Left ventricle myocardium inferior (tissue), 1 donor: ENCODE measurements at places on chromosomes 2 and 18.
A peak's percentile ranks its signal among the peaks of the same experiment; 100 is the strongest.

GRCh38 chr2:222637067-222637466 is 18.8 kb downstream of the FARSB start:
- H3K4me3 ChIP-seq: no peak overlapping the region
- H3K27me3 ChIP-seq: no peaks in the 10 kb centered on the region
- no peak overlapping the region for H3K27ac ChIP-seq
- no peak for DNase-seq
- no peaks in the 10 kb centered on the region for H3K4me1 ChIP-seq
- H3K36me3 ChIP-seq: peaks cover 92% of the 10 kb centered on the region

- H3K36me3 ChIP-seq: no peaks in the 10 kb centered on the region
- DNase-seq: no peak
- no peak overlapping the region for H3K4me3 ChIP-seq
- H3K27me3 ChIP-seq: peaks cover 7% of the 10 kb centered on the region
- H3K27ac ChIP-seq: no peak overlapping the region
Measured at GRCh38 chr2:108263401-108263800, 23.6 kb downstream of the SULT1C3 start.

DNA sequence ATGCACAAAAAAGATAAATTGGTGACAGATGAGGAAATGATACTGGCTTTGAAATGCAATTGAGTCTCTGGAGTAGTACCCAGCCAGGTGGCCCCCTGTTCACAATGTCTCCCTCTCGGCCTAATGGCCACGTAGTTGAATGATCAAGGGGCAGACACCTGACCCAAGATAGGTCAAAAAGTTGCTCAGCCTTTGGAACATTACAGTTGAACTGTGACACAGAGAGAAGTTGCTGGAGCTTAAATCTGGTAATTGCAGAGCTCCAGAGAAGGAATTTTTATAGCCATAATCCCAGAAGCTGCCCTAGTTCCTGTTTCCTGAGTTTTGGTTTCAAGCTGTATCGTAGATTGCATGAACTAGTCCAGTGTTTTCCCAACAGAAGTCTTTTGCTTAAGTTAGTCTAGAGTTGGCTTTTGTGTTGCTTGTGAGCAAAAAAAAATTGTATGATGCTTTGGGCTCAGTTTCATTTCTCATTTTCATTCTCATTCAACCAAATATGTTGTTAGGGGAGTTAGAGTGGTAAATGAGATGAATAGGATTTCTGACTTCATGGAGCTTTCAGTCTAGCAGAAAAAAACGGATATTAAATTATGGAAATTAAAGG is 117.9 kb downstream of the CSRNP3 start:
- H3K4me3 ChIP-seq: no peak overlapping the region
- H3K4me1 ChIP-seq: peaks cover 8% of the 10 kb centered on the region
- H3K27me3 ChIP-seq: no peaks in the 10 kb centered on the region
- DNase-seq: no peak

GRCh38 chr2:27089111-27089954 is 2.8 kb downstream of the KHK start:
- H3K4me3 ChIP-seq: no peak overlapping the region
- H3K36me3 ChIP-seq: no peaks in the 10 kb centered on the region
- H3K27me3 ChIP-seq: no peaks in the 10 kb centered on the region
- H3K4me1 ChIP-seq: peaks cover 29% of the 10 kb centered on the region
- no peak for DNase-seq
- H3K27ac ChIP-seq: no peak overlapping the region

GRCh38 chr2:191643429-191643828 is 34.5 kb upstream of the NABP1 start:
- H3K27ac ChIP-seq: no peak overlapping the region
- DNase-seq: no peak
- no peaks in the 10 kb centered on the region for H3K36me3 ChIP-seq
- H3K27me3 ChIP-seq: no peaks in the 10 kb centered on the region

DNA sequence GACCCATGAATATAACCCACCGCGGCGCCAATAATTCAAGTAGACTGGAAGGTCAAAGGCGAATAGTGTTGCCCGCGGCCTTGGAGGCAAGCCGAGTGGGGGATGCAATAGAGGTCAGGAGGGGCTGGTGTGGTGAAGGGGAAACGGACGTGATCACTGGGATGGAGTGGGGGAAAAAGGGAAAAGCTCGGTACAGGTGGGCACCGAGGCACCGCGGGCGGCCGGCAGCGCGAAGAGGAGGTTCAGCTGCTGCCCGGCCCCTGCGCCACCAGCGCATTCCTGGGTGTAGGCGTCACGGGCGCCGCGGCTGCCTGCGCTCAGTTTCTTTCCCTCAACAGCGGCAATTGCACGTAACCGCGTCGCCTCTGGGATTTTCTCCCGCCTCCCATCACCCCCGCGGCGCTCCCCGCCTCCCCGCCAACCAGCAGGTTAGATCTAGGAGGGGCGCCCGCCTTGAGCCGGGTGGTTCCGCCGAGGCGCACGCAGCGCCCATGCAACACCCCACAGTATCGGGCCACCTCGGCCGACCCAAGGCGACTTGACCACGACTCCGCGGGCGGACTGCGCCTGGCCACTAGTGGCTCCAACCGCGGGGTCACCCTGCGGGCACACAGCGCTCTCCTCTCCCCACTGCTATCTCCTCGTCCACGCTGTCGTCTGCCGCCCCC is 1.5 kb downstream of the RND3 start:
- H3K27me3 ChIP-seq: no peaks in the 10 kb centered on the region
- H3K36me3 ChIP-seq: no peaks in the 10 kb centered on the region
- H3K27ac ChIP-seq: peak overlapping the region; percentile 97
- peak overlapping the region; percentile 84 for H3K4me3 ChIP-seq
- H3K4me1 ChIP-seq: peaks cover 58% of the 10 kb centered on the region
- DNase-seq: peak; percentile 81

DNA sequence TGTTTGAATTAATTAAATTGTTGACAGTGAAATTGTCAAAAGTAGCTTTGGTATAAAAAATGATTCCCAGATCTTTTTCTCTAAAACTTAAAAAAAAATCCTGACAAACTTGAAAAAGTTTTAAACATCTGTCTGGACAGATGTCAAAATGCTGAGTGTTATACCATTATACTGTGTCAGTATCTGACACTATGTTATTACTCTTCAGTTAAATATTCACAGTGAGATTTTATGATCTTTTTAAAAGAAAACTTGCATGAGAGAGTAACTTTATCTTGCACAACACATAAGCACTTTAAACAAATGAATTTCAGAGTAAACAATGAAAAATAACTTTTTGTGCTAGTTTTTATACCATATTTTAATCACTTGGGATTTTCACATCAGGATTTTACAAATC is 167.4 kb downstream of the MEIS1 start:
- no peak overlapping the region for H3K27ac ChIP-seq
- no peaks in the 10 kb centered on the region for H3K36me3 ChIP-seq
- peaks cover 27% of the 10 kb centered on the region for H3K27me3 ChIP-seq
- no peak for DNase-seq
- H3K4me3 ChIP-seq: no peak overlapping the region

DNA sequence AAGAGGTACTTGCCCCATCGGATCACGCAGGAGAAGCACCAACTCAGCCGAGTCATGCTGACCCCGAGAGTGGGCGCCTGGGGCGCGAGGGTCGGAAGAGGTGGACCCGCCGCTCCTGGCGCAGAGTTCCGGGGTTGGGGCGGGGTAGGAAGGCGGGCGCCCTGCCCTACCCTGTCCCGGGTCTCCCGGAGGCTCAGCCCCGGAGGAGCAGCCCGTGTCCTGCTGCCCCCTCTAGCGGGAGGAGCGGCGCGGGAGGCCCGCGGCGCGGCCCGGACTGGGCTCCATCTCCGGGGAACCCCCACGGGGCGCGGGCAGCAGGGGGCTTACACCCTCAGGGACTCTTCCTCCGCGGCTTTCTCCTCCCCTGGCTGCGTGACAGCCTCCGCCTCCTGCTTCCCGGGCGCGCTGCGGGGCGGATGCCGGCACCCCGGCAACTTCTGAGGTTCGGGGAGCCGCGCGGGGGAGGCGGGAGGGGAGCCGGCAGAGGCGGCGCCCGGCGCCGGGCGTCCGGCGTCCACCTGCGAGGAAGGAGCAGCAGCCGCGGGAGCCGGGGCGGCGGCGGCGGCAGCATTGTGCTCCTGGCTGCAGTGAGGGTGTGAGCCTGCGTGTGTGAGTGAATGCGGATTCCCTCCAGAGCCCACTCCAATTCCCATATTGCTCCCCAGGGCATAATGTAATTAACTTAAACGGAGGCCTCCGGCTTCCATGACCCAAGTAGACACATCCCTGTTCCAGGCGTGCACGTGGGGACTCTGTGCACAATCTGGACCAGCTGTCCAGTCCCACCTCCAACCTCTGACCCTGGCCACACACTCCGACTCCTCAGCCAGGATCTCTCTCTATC is 7.6 kb upstream of the TNS1 start:
- H3K27me3 ChIP-seq: peaks cover 26% of the 10 kb centered on the region
- peak; percentile 54 for DNase-seq
- no peak overlapping the region for H3K27ac ChIP-seq
- peaks cover 32% of the 10 kb centered on the region for H3K4me1 ChIP-seq
- H3K36me3 ChIP-seq: no peaks in the 10 kb centered on the region

- H3K27me3 ChIP-seq: no peaks in the 10 kb centered on the region
- peak overlapping the region; percentile 65 for H3K27ac ChIP-seq
- H3K4me3 ChIP-seq: no peak overlapping the region
- H3K36me3 ChIP-seq: no peaks in the 10 kb centered on the region
Measured at GRCh38 chr2:175008009-175008408, 2.8 kb upstream of the CHN1 start.

GRCh38 chr18:36247036-36247435 is 50.5 kb upstream of the FHOD3 start:
- no peak for DNase-seq
- peaks cover 6% of the 10 kb centered on the region for H3K36me3 ChIP-seq
- H3K4me1 ChIP-seq: no peaks in the 10 kb centered on the region
- no peak overlapping the region for H3K27ac ChIP-seq
- H3K27me3 ChIP-seq: no peaks in the 10 kb centered on the region

- no peaks in the 10 kb centered on the region for H3K27me3 ChIP-seq
- H3K36me3 ChIP-seq: no peaks in the 10 kb centered on the region
- no peak overlapping the region for H3K27ac ChIP-seq
Measured at GRCh38 chr2:174844295-174844708, 80.0 kb upstream of the CHRNA1 start.

DNA sequence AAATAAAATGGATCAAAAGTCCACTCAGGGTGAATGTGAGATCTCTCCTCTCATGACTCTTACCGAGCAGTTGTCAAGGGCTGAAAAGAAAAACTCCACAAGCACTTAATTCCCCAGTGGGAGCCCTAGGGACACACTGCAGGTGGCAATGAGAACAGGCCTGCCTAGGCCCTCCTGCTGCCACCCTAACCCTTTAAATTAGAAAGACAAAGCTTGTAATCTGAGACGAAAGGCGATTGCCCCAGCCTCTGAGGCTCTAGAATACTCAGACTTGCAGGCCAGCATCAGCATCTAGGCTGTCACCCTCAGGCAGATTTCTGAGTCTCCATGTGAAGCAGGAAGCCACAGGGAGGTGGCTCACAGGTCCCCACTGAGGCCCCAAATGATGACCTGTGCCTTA is 457.0 kb upstream of the MYT1L start:
- H3K36me3 ChIP-seq: no peaks in the 10 kb centered on the region
- no peak for DNase-seq
- no peak overlapping the region for H3K4me3 ChIP-seq
- peaks cover 21% of the 10 kb centered on the region for H3K27me3 ChIP-seq
- H3K27ac ChIP-seq: no peak overlapping the region
- H3K4me1 ChIP-seq: no peaks in the 10 kb centered on the region

GRCh38 chr2:20213651-20214565 is 11.0 kb downstream of the SDC1 start:
- no peak overlapping the region for H3K27ac ChIP-seq
- no peaks in the 10 kb centered on the region for H3K36me3 ChIP-seq
- H3K4me3 ChIP-seq: no peak overlapping the region
- H3K4me1 ChIP-seq: no peaks in the 10 kb centered on the region

GRCh38 chr2:208269091-208269490 is 3.0 kb downstream of the PIKFYVE start:
- no peaks in the 10 kb centered on the region for H3K27me3 ChIP-seq
- no peak overlapping the region for H3K4me3 ChIP-seq
- DNase-seq: no peak
- peaks cover 24% of the 10 kb centered on the region for H3K36me3 ChIP-seq

DNA sequence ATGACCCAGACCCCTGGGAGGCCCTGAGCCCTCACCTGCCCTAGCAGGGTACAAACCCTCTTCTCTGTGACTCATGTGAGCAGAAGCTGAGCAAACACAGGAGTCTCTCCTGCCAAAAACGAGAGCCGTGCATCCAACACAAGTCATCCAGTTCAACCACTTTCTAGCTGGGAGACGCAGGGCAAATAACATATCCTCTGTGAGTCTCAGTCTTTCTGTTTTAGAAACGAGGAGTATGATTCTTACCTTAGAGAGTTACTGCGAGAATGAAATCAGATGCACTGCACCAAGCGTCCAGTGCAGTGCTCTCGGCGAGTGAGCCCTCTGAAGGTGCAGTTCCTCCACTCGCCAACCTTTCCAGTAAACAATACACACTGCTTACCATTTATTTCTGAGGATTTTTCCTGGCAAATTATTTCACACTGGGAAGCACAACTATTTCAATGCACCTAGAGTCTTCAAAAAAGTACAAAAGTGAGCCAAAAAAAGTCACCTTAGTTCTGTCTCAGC is 331.8 kb upstream of the MYT1L start:
- peaks cover 13% of the 10 kb centered on the region for H3K27me3 ChIP-seq
- H3K4me3 ChIP-seq: no peak overlapping the region
- no peaks in the 10 kb centered on the region for H3K36me3 ChIP-seq
- peaks cover 4% of the 10 kb centered on the region for H3K4me1 ChIP-seq
- H3K27ac ChIP-seq: no peak overlapping the region

- no peak for DNase-seq
- H3K27me3 ChIP-seq: no peaks in the 10 kb centered on the region
- H3K27ac ChIP-seq: no peak overlapping the region
- peaks cover 7% of the 10 kb centered on the region for H3K4me1 ChIP-seq
- H3K4me3 ChIP-seq: no peak overlapping the region
Measured at GRCh38 chr18:62206593-62206992, 19.5 kb downstream of the RELCH start.

DNA sequence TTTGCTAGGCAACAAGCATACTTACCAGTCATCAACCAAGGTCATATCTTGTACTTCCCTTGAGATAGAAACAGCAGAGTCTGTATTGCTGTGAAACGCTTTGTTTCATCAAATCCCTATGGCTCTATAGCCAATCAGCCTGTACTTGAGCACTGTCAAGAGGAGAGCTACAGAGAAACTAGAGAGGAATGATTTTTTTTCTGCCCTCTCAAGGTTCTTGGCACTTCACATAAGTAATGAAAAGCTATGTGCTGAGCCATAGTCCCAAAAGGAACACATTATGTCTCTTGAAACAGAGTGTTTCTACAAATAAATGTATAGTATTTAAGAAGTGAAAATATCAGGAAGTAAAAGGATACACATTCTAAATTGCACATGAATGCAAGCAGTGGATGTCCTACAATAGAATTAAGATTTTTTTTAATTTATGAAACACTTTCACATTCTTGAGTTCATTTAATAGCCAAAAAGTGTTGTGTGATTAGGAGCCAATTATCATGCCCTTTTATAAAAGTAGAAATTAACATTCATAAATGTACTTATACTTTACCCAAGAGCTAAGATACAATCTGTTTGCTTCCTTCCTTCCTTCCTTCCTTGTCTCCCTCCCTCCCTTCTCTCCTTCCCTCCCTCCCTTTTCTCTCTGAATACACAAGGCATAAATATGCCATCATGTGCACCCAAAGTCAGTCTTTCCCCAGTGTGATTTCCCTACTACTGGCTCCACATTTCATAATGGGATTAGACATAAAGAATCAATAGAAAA is 131.8 kb downstream of the CSRNP3 start:
- H3K4me3 ChIP-seq: no peak overlapping the region
- no peaks in the 10 kb centered on the region for H3K36me3 ChIP-seq
- no peaks in the 10 kb centered on the region for H3K4me1 ChIP-seq
- no peaks in the 10 kb centered on the region for H3K27me3 ChIP-seq
- no peak overlapping the region for H3K27ac ChIP-seq
